ENCODE measurements at places on chromosomes 2 and 18.

DNA sequence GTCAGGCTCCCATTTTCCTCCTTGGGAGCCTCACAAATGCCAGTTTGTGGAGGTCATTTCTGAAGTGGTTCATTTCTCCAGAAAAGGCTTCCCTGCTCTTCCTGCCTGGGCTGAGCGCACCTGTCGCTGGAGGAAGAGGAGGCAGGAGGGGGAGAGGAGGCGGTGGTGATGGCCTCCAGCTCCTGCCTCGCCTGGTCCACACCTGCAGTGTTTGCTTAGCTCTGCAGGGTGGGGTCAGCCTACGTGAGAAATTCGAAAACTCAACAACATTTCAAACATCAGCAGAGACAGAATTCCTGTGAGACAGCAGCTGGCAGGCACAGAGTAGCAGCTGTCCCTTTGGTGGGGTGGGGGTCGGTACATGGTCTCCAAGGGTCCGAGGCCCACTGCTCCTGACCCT, 7.9 kb downstream of the IMPA2 start:
- no peak for DNase-seq

- DNase-seq: no peak
These were observed 97.4 kb downstream of the MCFD2 start for GRCh38 chr2:46818141-46818621.

DNA sequence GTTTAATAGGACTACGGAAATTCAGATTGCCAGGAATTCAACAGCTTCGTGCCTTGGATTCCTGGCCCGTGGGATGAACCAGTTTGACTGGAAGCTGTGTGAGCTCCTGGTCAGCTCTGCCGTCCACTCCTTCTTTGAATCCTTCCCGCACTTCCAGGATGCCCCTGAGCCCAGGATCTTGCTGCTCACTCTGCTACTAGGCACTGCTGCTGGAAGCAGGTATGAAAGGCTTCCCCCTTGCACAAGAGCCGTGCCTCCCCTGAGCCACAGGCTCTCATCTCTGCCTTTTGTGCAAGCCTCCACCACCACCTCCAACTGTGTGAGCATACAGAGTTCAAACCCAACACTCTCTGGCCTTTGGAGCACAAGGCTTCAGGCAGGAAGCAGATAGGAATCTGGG, 34.9 kb downstream of the EN1 start:
- no peak for DNase-seq

DNA sequence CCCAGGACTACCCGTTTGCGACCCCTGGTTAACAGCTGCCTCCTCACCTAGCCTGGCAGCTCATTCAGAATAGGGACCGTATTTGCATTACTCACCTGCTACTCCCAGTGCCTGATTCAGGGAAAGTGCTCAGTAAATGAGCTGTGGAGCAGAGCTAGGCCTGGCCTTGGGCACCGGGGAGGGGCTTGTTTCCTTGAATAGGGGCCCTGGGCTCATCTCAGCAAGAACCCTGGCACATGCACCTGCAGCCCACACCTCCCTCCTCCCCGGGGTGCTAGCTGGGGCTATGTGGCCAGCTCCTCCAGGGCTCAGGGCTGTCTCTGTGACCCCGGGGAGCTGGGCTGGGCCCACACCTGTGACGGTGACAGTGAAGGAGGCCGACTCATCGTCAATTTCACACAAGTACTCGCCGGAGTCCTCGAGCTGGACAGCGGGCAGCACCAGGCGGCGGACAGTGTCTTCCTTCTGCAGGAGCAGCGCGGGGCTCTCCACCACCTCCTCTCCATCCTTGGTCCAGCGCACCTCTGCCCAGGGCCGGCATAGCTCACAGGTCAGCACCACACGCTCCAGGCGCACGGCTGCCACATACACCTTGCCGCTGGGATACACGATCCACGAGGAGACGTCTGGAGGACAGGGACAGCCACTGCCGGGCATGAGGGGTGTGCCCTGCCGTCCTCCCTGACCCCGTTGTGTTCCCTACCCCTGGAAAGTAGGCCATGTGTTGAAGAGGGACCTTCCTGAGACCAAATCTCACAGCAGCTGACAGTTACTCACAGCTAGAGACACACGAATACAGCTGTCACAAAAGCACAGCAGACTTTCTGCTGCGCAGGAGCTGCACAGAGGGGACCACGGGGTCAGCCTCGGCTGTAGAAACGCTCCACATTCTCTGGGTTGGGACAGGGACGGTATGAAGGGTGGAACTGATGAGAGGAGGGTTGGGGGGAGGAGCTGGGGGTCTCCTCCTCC, 9.0 kb downstream of the OBSL1 start:
- no peak for DNase-seq

GRCh38 chr2:11698009-11698922, 28.3 kb upstream of the NTSR2 start:
- no peak for DNase-seq

DNA sequence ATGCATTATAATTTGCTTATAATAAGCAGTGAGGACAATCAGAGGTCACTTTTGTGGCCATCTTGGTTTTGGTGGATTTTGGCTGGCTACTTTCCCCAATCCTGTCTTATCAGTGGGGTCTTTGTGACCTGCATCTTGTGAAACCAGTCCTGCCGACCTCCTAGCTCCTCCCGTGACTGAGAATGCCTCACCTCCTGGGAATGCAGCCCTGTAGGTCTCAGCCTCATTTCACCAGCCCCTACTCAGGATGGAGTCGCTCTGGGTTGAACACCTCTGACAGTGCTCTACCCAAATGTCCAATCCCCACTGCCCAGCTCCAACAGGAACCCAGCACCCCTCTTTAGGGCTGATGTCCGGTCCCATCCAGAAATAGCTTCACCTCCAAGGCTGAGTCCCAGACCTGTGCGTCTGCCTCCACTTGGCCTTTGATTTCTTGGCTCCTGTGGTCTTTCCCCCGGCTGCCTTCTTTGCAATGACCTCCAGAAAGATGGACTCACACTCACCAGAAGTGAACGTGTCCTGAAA, 31.3 kb upstream of the PXDN start:
- no peak for DNase-seq

GRCh38 chr2:38446906-38447561, 70.0 kb upstream of the ATL2 start:
- DNase-seq: no peak

DNA sequence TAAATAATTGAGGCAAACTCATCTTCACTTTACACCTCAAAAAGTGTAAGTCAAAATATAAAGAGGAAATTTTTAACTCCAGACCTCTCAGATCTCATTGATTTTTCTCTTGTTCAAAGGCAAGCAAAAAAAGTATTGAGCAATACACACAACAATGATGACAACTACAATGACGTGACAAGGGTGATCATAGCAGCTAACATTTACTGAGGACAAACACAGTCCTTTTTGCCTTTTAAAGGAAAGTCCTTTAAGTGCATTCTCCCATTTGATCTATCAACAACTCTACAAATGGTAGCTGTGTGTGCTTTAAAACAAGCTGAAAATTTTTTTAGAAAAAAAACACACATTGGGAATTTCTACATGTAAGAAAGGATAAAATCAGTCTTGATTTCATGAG, 123.5 kb upstream of the CTAGE1 start:
- DNase-seq: no peak
